Stimulated activated CD8-positive, alpha-beta memory T cell treated with anti-CD3 and anti-CD28 coated beads, Interleukin-4, amount 100 ng/mL, for 4 hours (primary cell): ENCODE measurements at places on chromosomes 5 and 9.

GRCh38 chr5:39547553-39548154, 122.9 kb upstream of the DAB2 start:
- no peak for DNase-seq

DNA sequence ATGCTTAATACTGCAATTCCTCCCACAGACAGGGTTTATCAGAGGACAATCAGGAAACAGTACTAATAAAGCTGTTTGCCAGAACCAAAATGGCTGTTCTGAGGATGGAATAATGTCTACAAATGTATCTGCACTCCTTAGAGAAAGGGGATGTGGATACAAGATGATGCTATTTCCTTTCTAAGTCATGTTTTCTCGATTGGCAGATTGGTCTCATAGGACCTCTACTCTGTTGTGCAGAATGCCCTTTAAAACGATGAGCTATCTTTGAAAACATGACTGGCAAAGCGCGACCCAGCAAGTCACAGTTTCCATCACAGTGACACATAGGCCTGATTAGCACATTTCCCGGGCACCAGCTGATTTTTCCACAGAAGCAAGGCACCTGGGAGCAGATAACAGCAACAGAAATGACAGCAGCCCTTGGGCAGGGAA, 54.0 kb downstream of the AOPEP start:
- DNase-seq: no peak

- DNase-seq: no peak
Measured at GRCh38 chr5:103280967-103281366, 22.4 kb downstream of the MACIR start.

GRCh38 chr9:96217754-96218693, 84.0 kb downstream of the HSD17B3 start:
- peak; percentile 58 for DNase-seq

GRCh38 chr5:167511-167910, 23.8 kb upstream of the LRRC14B start:
- no peak for DNase-seq

DNA sequence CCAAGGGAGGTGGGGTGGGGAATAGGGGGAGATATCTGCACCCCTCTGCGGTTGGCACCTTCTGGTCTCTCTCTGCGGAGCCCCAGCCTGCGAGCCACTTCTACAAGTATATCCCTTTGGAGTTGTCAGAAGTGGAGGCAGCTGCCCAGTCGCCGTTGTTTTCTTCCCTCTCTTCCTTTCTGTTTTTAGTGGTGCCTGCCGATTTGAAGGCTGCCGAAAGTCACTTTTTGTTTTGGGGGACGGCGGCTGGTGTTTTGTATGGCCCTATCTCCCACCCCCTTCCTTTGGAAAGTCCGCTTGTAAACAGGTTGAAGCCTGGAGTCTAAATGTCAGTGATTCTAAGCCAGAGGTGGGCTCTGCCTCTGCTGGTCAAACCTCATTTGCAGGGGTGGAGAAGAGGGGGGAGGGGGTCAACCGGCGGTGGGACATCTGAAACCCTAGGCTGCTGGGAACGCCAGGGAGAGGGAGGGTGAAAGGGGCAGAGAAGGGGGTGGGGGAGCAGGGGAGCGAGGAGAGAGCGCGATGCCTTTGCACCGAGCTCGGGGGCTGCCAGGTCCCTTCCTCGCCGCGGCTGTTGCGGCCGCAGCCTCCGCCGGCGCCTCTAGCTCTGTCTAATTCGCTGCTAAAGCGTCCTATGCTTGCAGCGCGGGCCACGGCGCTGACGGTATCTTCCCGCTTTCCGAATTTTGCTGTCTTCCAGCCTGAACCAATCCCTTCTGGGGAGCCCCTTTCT, at the start of gene FGF10:
Gene FGF10 (minus strand): TSS at position 331 of the 733 bp plus-strand sequence. CDS start 738 bp downstream, outside the sequence.
- DNase-seq: no peak

DNA sequence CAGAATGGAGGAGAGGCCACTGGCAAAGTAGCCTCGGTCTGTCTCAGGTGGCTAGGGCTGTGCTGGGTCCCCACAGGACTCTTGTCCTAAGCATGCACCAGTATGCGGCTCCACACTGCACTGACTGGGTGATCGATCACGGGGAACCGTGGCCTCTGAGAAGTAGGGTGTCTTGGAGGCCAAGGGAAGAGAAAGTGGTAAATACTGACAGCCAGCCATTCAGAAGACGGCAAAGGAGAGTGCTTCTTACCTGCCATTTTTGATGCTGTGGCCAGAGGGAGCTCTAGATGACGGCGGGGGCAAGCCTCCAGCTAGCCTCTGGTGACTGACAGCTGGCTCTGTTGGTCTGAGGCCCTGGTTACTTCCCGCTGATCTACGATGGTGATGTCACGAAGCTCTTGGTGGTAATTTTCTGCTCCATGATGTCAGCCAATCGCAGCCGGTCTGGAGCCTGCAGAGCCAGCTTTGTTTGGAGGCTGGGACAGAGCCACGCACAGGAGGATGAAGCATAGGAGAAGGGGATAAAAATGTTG, 40.4 kb upstream of the GADD45G start:
- no peak for DNase-seq

- no peak for DNase-seq
Measured at GRCh38 chr5:91166059-91166807, 216.9 kb downstream of the ARRDC3 start.

GRCh38 chr9:14058325-14058688, 255.6 kb downstream of the NFIB start:
- no peak for DNase-seq

GRCh38 chr5:42483472-42484154, 60.4 kb downstream of the GHR start:
- no peak for DNase-seq

- no peak for DNase-seq
Measured at GRCh38 chr5:95922798-95923197, 38.9 kb downstream of the ELL2 start.
